ENCODE measurements at places on chromosomes 11 and 22.

- DNase-seq, result no peak
Observed at GRCh38 chr11:116272181-116272789, 500.5 kb downstream of the BUD13 start.

DNA sequence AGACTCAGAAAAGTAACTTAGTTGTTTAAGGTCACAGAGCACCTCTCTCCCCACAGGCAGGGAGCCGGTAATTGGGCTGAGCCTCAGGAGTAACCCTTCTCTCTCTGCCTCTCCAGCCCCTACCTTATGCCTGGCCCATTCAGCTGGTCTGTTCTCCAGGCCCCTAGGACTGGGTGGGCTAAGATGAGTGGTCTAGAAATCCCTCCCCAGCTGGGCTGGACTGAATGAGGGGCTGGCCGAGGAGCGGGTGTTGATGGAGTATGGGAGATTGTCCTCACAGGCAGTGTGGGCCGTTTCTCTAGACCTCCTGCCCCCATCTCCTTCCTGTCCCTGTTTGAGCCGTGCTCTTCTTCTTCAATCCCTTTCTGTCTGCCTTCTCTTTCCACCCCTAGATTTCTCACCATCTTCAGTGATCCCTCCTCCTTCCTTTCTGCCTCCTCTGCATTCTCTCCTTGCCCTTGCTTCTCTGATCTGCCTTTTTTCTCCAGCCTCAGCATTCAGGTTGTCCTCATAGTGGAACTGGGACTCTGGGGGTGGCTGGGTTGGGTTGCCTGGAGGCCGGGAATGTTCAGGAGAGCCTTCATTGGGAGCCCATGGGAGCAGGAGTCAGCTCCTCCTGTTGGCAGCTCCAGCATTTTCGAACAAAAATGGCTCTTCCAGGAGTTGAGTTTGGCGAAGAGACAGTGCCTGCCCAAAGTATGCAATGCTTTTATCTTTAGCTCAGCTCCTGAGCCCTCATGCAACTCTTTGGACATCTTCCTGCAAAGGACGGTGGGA, 7.6 kb downstream of the ST3GAL4 start:
- no peak for DNase-seq

GRCh38 chr22:46093796-46094195, 56.5 kb upstream of the PPARA start:
- DNase-seq, result no peak

GRCh38 chr11:1019321-1019910, 17.1 kb downstream of the MUC6 start:
- DNase-seq, result no peak

DNA sequence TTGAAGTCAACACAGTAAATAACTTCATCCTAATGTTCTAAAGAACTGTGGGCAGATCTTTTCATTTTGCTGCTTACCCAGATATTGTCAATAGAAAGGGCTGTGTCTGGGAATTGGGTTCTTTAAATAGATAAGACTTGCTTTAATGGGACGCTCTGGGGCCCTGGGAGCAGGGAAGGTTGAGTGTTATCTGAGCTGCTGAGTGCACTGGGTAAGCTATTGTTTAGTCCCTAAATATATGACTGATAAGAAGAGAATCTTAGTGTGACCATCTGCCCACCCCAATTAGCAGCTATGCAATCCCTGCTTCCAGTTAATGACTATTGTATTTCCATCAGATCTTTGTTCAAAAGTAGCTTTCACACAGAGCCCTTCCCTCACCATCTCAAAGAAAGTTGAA, 44.4 kb downstream of the ARHGAP42 start:
- DNase-seq, result no peak

- no peak for DNase-seq
Observed at GRCh38 chr11:117438371-117439000, 110.8 kb downstream of the CEP164 start.

DNA sequence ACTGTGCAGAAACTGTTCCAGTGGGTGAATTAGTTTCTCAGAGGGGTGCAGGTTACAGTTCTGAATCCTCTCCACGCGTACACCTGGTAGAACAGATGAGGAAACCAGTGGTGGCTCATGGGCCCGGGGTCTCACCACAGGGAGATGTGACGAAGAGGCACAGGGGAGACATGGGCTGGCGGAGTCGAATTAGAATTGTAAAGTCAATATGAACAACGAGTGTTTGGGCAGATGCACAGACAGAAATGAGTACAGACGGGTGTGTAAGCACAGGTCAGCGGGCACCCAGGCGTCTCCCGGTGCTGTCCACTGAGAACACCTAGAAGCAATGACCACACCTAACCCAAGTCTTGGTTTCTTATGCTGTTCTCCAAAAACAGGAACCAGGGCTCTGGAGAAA, 41.8 kb downstream of the GNB1L start:
- DNase-seq, result no peak

DNA sequence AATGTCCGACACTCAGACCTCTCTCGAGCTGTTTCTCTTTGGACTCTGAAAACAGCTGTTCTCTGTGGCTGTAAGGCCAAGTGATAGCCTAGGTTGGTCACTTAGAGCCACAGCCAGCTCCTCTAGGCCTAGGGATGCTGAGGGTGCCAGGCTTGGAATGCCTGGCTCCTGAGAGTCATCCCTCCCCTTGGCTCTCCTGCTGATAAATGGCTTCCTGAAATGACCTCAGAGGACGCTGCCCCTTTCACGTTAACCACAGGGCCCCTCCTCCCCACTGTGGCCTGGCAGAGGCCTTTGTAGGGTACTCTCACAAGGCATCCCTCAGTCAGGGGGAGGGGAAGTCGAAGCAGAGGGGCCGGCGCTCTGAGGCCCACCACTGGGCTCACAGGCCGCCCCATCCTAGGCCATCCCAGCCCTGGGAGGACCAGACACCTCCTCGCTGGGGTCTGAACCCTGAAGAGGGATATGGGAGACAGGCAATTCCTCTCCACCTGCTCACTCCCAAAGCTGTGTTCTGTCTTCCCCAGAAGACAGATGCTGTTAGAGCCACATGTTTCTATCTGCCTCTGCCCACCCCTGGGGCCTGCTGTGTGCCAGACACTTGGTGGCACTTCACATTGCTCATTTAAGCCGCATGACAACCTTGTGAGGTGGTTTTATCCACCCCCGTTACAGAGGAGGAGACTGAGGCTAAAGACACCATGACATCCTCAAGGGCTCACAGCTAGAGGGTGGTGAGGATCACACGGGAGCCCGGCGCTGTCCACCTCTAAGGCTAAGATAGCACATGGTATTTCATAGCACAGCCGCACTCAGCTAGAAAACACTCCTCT, 50.9 kb downstream of the ARFGAP3 start:
- no peak for DNase-seq

DNA sequence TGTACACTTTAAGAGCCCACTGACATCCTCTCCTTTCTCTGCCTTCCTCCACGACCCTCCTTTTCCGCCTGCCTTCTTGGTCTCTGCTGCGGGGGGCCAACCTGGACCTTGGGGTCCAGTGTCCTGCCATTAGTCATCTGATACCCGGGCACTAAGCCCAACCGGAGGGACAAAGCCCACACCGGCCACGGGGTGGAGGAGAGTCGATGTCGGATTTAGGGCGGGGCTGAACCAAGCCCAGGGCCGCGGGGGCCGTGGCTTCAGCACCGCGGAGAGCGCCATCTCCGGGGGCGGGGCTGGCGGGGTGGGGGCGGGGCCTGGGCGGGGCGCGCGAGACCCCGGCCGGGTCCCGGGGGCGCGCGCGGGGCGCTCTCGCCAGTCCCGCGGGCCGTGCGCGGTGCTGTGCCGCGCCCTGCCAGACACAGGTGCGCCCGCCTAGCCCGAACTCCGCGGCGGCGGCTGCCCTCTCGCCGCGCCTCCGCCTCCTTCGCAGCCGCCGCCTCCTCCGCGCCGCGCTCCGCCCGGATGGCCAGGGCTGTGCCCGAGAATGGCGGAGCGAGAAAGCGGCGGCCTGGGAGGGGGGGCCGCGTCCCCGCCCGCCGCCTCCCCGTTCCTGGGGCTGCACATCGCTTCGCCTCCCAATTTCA, at the start of gene MAPK8IP1:
Gene MAPK8IP1 (plus strand): TSS at position 378 of the 647 bp plus-strand sequence. CDS start 170 bp downstream, at position 548.
- peak; percentile 66 for DNase-seq

GRCh38 chr22:31173386-31174145, 13.6 kb downstream of the RNF185 start:
- no peak for DNase-seq

- DNase-seq, result no peak
Observed at GRCh38 chr11:2368178-2368850, 8.8 kb upstream of the CD81 start.

DNA sequence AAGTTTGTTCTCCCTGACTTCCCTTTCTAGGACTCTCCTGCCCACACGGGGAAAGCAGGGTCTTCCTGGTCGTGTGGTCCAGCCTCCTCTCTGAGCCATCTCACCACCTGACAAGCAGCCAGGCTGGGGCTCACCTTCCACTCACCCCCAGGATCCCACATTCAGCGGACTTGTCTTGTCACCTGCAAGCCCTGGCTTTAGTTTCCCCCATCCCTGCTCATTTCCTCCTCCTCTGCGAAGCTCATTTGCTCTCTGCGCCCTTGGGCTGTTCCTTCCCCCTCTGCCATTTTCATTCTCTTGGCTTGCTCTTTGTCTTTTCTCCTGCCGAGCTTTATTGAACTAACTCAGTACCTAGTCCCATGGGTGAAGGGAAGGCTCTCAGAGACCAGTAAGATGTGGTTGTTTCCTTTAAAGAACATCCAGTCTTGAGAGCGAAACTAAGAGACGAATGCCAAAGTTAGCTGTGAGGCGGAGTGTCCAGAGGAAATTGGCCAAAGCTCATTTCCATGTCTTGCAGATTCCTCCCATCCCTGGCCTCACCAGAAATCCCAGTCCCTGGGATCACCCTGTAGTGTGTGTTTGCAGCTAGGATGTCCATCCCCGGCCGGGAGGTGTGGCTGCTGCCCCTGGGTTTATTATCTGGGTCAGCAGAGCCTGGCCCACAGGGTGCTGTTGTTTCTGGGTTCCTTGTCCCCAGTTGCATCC, 2.0 kb downstream of the ST14 start:
- DNase-seq, result no peak

- DNase-seq, result no peak
Observed at GRCh38 chr11:57116654-57117053, 65.1 kb upstream of the LRRC55 start.

- no peak for DNase-seq
Observed at GRCh38 chr11:75938543-75938942, 123.5 kb downstream of the UVRAG start.

- no peak for DNase-seq
Observed at GRCh38 chr22:48520884-48521588, 1306.6 kb downstream of the BRD1 start.

DNA sequence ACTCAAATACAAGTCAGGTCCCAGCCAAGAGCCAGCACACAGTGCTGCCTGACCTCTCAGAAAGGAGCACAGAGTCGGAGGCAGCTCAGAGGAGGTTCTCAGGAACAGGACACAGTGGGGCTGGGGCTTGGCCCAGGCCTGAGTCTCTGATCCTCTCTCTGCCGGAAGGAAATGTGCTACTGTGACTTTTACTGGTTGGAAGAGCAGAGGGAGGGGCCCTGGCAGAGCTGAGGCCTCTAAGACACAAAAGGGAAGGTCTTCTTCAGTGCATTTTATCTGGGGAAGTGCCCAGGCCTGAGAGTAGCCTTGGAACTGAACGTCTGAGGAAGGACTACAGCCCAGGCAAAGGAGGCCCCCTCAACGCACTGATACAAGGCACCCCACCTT, 16.2 kb upstream of the CASTOR1 start:
- peak; percentile 74 for DNase-seq

DNA sequence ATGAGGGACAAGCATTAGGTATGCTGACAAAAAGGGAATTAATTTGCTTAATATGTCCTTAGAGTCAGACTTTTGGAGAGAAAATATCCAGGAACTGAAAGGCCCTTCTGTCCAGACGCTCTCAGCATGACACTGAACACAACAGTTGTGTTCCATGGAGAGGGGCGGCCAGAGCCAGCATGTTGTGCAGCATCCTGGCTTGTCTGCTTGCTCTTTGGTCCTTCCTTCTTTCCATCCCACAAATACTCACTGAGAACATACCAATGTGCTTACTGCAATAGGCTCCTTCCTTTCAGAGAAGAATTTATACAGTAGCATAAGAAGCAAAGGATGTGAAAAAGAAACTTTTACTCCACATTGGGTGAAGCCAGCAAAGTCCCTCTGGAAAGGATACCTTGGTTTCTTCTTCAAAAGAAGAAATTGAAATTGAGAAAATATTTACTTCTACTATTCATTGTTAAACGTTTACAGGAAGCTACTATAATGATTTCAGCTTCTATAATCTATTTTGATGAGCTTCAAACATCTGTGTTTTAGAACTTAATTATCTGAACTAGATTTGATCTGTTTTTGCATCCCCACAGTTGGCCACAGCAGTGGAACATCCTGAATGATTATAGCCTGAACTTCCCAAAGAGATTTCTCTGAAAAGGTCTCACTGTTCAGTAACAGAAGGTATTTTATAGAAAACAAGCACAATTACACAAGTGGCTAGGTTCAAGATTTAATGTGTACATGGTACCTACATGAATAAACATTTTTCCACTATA, 304.1 kb upstream of the PITPNB start:
- no peak for DNase-seq

DNA sequence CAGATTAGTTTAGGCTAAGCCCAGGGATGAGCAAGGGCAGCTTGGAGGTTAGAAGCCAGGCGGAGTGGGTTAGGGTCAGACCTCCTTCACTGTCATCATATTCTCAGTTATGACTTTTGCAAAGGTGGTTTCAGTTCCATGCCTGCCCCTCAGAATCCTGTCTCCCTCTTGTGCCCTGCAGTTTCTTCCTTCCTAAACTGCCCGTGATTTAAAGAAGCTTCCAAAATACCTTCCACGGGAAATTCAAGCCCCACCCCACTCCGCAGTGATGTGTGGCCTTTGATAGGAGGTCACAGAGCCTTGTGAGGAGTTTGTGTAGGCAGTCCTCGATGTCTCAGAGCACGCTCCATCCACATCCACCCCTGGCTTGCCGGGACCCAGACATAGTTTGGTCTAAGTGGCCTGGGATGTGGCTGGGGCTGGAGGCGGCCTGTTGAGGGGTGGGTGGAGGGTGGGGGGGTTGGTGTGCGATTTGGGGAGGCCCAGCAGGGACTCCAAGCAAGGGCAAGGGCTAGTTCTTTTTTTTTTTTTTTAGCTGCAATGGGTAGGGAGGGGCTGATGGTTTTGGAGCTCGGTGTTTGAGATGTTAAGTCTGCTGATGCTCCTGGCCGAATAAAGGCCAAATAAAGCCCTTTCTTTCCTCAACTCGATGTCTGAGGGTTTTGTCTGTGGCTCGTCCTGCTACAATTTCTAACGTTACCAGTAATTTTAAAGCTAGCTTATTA, 1.6 kb upstream of the IFITM1 start:
- peak; percentile 63 for DNase-seq

GRCh38 chr11:76156971-76157427, 49.3 kb downstream of the WNT11 start:
- DNase-seq, result no peak
